ENCODE measurements at places on chromosomes 7 and 10.

DNA sequence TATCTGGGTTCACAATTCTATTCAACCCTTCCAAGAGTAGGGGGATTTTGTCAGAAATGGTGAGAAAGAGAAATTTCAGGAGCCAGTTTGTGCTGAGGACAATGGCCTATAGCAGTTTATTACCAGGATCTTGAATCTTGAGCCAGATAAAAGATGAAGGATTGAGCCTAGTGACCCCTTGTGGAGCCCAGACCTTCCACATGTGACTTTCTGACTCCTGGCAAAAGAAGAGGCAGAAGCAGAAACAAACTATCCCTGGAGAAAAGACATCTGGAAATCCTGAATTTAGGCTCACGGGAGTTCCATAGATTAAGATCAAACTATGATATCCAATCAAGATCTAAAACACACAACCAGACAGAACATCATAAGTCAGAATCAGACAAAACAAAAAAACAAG is 60.9 kb upstream of the CHRM2 start:
- peak; percentile 4 for DNase-seq

GRCh38 chr7:974820-975681 is at the start of gene COX19:
TSS of gene COX19 (minus strand) at chr7:975549. CDS start at chr7:975509, 40 bp downstream.
- DNase-seq = peak; percentile 36

DNA sequence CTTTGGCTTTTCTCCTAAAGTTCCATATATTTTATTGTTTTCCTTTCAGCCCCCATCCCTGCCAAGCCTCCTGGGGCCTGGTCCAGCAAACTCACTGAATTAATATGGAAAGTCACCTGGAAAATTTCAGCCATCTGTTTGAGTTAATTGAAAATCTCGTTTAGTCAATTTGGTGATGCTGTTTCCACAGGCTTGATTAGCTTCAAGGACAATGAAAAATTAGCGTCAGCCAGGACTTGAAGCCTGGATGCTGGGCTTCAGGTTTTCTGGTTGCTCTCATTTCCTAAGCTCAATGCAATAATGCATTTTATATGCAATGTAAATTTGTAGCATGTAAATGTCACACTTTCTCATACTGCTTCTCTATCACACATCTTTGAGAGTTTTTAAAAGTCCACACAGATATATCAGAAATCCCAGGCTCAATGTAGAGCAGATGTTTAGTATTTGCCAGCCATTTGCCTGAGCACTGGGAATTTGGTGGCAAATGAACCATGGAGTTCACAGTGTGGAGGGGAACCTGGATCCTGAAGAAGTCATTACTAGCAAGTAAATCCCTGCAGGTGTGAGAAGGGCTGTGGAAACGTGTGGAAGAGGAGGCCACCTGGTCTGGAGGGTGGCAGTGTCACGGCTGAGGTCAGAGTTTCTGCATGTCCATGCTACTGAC is 228.5 kb downstream of the PAXIP1 start:
- no peak for DNase-seq

- no peak for DNase-seq
Observed at GRCh38 chr7:134021836-134022235, 105.3 kb upstream of the LRGUK start.

GRCh38 chr10:88551246-88551645 is 31.9 kb downstream of the RNLS start:
- DNase-seq = no peak

DNA sequence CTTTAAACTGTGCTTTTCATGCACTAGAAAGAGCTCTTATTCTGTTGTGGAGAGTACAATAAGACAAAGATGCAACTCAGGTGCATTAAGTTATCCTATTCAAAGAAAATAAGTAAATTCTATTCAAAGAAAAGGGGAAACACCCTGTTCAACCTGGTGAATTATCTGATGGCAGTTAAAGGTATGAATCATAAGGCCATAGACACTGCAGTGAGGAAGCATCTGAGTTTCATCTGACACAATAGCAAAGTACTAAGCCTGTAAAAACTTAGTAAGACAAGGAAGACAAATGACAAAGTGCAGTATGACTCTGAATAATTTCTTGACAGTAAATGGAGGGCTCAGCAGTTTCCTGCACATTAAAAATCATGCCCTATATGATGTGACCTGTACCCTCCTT is 91.0 kb upstream of the LRRTM3 start:
- DNase-seq = no peak

DNA sequence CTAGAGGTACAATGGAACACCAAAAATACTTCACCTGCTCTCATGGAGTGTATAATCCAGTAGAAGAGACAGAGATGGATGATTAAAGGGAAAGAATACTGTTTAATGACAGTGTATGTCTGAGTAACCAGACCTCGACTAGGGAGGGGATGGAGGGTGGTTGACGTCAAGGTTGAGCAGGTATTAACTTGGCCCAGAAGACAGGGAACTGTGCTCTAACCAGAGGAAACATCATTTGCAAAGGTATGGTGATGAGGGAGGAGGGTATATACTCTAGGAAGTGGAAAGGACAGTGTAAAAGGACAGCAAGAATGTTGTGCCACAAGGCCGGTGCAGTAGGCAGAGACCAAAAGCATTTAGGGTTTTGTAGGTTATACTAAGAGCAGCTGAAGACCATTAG is 2.9 kb downstream of the MIOS start:
- no peak for DNase-seq

DNA sequence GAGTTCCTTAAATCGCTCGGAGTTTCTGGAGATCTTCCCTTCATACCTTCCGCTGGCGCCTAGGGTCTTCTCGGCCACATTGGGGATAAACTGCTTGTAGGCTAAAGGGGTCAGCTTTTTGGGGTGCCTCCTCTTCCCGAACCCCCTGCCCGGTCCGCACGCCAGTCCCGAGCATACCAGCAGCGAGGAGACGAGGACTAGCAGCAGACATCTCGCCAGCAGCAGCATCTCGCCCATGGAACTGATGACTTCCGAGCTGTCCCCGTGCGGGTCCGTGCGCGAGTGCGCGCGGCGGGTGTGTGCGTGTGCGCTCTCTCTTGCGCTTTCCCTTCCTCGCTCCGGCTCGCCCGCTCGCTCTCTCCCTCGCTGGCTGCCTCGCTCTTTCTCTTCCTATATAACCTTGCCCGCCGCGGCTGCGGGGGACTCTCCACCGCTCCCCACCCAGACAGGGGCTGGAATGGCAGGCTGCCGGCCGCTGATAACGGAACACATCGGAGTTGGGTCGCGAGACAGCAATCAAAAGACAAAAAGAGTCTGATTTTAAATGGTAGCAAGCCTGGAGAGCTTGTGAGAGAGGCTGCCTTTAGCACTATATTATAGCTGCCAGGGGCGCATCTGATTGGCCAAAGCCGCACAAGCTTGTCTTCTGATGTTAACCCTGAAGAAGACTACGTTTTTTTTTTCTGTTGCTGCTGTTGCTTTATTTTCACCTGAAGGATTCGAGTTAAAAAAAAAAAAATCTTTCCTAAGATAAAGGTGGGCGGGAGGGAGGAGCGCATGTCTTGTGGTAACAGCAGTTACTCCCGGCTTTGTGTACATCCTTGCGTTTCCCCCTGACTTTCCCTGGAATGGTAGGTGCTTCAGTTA is at the start of gene SHH:
TSS of gene SHH (minus strand) at position 569 of the 867 bp plus-strand sequence. CDS start at position 228, 341 bp downstream.
- no peak for DNase-seq

DNA sequence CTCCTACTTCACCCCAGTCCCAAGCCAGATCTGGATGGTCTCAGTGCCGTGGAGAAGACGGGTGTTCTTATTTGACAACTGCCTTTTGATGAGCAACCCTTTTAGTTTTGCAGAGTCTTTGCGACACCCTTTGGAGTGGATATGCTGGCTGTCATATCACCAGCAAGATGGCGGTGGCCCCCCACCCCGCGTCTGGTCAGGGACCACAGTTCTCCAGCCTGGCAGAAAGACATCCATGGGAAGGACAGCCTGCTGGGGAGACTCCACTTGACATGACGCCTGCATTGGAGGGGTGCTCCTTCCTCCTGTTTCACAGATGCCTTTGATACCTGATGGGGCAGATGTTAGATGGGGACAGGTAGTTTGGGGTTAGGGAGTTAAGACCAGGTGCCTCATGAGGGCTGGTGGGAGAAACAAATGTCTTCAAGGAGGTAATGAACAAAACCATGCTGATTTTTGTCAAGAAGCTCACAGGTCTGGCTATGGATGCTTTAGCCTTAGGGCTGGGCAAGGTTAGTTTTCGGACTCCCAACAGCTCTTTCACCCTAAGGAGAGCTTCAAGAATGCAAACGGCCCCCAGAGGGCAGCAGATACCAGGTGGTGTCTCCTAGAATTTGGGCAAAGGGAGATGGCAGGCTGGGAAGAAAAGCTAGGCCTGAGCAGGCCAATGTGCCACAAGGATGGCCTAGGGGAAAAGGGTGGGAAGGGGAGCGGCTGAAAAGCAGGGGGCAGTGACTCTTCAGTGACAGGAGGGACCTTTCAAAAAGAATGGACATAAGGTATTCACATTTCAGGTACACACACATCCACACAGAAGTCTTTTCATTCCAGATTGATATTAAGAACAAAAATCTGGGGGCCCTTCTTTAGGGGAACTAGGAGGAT is 95.2 kb downstream of the CLEC2L start:
- DNase-seq = peak; percentile 74

DNA sequence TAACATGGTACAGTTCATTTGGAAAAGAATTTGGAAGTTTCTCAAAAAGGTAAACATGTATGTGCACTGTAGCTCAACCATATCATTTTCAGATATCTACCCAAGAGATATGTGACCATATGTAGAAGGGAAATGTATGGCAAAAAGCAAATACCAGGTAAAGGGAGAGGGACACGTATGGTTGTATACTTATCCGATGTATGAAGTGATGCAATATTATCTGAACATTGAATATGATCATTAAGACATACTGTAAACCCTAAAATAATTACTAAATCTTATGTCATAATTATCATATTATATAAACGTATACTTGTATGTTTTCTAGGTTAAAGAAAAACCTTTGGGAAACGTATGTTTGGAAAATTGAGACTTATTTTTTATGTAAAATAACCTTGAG is 367.5 kb upstream of the KCND2 start:
- DNase-seq = no peak
